T-cell (primary cell): ENCODE measurements at places on chromosomes 16 and 17.

DNA sequence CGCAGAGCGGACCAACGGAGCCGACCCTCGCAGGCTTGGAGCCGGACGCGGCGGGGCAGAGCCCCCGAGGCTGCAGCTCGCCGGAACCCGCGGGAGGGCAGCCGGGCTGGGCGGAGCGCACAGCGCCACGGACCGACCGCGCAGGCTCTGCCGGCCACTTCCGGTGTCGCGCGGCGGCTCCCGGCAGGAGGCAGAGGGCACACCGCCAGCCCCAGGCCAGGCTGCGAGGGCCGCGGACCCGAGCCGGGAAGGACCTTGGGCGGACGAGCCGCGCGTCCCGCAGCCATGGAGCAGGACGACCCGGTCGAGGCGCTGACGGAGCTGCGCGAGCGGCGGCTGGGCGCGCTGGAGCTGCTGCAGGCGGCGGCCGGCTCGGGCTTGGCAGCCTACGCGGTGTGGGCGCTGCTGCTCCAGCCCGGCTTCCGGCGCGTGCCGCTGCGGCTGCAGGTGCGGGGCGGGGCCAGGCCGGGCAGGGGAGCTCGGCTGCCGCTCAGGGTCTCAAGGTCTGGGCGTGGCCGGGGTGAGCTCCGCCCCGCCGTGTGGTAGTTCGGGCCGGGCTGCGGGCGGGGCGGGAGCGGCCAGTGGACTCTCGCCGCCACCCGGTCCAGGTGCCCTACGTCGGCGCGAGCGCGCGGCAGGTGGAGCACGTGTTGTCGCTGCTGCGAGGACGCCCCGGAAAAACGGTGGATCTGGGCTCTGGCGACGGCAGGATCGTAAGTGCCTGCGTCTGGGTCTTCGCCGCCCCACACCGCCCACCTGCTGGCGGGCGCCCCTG lies at the start of gene ANTKMT:
TSS of gene ANTKMT (plus strand) at position 157 of the 775 bp plus-strand sequence. CDS start at position 286, 129 bp downstream.
- DNase-seq: peak; percentile 77

GRCh38 chr16:77943801-77944200 lies 78.5 kb upstream of the CLEC3A start:
- DNase-seq: no peak

DNA sequence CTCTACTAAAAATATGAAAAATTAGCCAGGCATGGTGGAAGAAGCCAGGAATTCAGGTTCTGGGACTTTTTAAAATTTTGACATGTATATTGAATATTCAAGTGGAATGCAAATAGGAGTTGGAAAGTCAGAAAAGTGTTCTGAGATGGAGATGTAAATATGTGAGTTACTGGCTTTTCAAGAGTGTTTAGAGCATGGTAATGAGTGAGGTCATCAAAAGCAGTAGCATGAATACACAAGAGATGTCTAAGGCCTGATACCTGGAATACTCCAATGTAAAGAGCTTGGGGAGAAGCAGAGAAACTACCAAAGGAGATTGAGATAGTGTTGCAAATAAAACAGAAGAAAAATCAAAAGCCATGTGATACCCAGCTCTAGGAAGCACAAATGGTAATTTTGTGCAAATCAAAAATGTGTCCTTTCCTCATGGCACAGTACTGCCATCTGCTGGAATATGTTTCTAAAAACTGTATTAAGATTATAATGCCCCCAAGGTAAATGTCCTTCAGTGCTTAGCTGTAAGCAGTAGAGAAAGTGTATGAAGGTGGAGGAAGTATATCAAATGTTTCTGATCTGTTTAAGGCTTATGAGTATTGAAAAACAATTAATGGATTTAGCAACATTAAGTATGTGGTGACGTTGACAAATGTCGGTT lies 908.4 kb downstream of the KCNJ18 start:
- DNase-seq: no peak

DNA sequence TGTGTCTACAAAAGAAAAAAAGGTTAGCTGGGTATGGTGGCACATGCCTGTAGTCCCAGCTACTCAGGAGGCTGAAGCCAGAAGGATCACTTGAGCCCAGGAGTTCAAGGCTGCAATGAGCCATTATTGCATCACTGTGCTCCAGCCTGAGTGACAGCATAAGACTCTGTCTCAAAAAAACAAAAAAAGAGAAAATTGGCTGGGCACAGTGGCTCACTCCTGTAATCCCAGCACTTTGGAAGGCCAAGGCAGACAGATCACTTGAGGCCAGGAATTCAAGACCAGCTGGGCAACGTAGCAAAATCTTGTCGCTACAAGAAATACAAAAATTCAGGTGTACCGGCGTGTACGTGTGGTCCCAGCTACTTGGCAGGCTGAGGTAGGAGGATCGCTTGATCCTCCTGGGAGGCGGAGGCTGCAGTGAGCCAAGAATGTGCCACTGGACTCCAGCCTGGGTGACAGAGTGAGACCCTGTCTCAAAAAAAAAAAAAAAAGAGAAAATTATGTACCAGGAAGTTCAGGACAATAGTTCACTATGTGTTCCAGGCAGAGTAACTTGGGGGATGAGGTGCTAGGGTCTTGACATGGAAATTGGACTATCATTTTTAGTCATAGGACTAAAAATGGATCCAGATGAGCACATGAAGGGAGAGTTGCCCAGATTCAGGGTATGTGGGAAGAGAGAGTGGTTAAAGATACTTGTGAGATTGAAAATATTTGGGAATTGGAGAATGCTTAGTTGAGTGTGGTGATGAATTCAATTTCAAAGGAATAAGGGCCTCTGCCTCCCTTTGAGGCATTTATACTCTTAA lies 11.0 kb downstream of the ALDH3A2 start:
- no peak for DNase-seq

DNA sequence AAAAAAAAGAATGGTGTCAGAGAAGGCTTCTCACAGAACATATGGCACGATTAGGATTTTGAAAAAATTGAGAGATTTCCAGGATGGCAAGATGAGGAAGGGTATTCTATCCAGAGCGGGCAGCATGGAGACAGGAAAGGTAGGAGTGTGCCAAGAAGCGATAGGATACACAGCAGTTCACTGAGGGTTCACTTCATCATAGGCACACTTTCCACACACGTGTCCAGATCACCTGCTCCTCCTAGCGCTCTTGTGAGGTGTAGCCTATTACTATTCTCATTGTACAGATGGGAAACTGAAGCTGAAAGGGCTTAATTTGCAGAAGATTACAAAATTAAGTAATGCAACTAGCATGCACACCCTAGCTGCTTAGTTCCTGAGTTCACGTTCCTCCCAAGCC lies 6.2 kb upstream of the ELAC2 start:
- DNase-seq: no peak

DNA sequence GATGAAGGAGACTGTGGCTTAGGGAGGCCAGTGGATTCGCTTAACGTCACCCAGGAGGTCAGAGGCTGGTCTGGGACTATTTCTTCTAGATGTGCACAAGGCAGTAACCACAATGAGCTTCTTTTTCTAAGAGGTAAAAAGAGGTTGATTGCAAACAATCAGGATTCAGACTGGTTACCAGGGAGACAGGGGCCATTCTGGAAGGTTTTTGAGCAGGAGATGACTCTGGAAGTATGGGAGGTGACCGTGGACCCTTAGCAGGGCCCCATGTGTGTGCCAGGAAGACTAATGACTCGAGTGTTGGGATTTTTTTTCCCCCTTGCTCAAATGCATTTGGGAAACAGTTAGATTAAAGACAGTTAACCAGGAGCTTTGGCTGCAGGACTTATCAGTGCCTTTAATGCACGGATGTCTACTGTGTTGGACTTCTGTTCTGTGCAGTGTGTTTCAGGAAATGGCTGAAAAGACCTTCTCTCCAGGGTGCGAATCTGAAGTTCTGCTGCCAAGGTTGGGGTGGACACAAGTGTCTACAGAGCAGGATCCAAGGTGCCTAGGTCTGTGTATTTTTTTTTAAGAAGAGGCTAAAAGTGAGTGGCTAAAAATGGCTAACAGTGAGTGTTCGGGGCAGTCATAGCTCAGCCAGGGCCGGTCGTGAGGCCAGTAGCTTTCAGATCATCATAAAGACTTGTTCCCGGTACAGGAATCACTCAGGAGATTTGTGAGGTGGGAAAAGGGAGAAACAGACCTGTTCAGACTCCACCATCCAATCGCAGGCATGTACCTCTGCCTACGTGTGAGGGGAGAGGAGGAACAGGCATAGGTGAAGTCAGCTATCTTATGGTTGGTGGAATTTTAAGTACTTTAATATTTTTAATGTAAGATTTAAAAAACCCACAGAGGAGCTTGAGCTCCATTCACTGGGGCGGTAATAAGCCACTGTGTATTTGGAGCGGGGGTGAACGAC lies 82.3 kb upstream of the CIBAR2 start:
- no peak for DNase-seq

DNA sequence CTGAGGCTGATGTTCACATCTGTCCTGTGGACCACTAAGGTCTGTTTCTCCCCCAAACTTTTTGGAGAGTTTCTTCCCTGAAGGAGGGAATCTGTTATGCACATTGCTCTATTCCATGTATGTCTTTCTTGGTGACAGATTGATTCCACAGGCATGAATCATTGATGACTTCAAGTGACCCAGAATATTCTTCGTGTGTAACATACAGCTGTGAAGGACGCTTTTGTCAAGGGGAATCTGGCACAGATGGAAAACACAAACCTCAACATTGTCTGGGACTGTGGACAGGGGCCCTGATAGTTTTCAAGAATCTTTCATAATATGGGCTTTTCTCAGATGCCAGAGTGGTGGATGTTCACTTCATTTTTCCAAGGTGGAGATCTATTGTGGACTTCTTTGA lies 223.1 kb upstream of the MAF start:
- DNase-seq: no peak

DNA sequence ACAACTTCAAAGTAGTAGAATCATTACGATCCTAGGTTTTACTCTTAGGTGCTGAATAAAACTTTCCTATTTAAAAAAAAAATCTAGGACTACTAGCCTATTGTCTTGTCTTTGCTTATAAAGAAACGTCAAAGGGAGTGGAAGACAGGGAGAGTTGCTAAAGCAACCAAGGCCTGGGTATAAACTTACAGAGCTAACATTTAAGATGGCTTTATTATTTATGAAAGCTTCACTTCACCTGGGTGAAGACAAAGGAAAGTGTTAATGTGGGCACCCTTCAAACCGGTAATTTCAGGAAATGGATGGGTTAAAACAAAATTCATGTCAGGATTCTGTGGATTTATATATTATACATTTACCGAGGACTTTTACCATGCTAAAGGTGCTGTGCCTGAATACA lies 2.5 kb downstream of the DUSP14 start:
- DNase-seq: no peak

GRCh38 chr16:19485611-19486010 lies 36.3 kb downstream of the GDE1 start:
- no peak for DNase-seq

GRCh38 chr17:39754958-39755553 lies 17.3 kb downstream of the GRB7 start:
- DNase-seq: no peak

- no peak for DNase-seq
These were observed 54.0 kb downstream of the CNGB1 start for GRCh38 chr16:57916735-57917438.

GRCh38 chr17:49074851-49075540 lies 57.6 kb upstream of the B4GALNT2 start:
- no peak for DNase-seq

DNA sequence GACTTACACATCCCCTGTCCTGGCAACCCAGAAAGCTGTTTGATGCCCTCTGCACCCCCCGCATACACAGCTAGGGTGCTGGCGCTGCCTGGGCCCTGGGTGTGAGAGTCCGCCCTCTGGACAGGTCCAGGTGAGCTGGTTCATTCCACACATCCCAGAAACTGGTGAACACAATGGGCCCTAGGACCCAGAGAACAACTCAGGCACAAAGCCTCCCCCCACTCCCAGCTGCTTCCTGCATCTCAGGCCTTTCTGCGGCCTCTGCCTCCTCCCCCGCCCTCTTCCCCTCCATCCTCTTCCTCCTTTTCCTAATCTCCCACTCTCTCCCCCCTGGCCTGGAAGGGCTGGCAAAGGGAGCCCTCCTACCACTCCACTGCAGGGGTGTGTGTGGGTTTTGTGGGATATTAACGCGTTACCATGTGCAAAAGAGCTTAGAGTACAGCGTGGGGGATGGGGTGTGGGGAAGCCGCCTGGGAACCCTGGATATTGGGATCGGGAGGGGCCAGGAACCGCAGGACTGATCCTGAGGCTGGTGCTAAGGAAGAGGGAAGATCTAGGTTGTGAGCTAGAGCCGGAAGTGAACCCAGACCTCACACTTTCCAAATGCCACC lies 1.6 kb upstream of the PPP1R9B start:
- no peak for DNase-seq

GRCh38 chr17:31486351-31487062 lies 95.0 kb downstream of the RAB11FIP4 start:
- no peak for DNase-seq

DNA sequence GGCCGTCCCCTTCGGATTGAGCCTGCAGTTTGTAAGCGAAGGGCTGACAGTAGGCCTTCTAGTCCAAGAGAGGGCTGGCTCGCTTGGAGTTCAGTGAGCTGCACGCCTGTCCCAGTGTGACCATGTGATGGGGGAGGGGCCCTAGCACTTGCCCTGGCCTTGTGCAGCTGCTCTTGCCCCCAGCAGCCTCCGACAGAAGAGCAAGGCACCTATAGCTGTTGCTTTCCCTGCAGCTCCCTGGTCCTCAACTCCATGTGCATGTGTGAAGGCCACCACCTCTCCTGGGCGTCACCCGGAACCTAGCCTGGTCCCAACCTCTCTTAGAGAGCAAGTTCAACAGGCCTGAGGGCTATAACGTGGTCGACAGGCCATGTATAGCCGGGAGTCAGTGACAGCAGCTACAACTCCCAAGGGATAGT lies 5.6 kb downstream of the SPHK1 start:
- no peak for DNase-seq

- no peak for DNase-seq
These were observed 23.3 kb downstream of the ZNF75A start for GRCh38 chr16:3328643-3329042.

DNA sequence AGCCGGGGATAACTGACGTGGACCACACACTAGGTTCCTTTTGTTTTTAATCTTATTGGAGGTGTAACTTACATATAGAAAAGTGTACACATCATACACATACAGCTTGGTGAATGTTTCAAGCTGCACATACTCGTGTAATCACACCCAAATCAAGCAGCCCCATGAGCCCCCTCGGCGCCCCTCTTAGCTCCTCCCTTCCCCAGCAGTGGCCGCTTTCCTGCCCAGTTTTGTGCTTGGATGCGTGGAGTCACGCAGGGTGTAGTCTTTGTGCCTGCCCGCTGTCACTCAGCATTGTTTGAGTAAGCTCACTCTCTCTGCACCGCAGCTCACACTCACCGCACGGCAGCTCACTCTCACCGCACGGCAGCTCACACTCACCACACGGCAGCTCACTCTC lies 151.7 kb upstream of the CHMP6 start:
- DNase-seq: no peak
